Left kidney (tissue), 8 donors: ENCODE measurements at places on chromosomes 11 and 22. TPM values are rescaled to one million over a fixed set of nuclear protein-coding genes. Genes with fewer than 3 reads are reported as not detected.

Gene CARNS1
- polyA plus RNA-seq: 4.4 TPM

Gene CHADL
- polyA plus RNA-seq: 2.7 TPM

Gene KRTAP5-10
- polyA plus RNA-seq: 0.53 TPM

Gene CDC42BPG
- 5.4 TPM for polyA plus RNA-seq

Gene LGR4
- polyA plus RNA-seq: 152 TPM

DNA sequence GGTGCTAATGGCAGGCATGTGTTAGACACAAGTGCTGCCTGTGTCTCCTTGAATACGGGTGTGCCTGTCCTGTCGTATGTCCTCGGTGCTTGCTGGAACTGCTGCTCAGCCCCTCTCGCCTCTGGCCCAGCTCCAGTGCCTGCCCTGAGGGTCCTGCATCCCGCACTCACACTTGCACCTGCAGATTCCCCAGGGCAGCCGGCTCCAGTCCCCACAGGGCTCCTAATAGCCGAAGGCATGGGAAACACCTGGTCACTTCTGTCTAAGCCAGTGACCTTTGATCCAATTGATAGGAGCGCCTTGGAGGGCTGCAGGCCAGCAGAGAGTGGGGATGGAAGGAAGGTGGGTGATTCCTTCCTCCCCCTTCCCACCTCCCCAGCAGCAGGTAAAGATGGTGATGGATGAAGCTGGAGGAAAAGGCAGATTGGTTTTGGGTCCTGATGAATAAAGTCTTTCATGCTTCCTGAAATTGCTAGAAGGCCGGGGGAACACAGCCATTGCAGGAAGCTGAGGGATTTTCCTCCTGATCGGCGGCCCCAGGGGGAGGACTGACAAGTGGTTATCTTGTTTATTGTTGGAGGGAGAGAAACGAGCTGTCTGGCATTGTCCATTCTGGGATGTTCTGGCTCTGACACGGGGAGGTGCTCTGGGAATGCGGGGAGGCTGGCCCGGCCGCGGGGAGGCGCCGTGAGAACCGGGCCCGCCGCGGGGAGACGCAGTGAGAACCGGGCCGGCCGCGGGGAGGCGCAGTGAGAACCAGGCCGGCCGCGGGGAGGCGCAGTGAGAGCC is 110.9 kb upstream of the B3GAT1 start:
- no peak for DNase-seq

GRCh38 chr11:30006876-30007275 is 10.0 kb downstream of the KCNA4 start:
- no peak for DNase-seq
